ENCODE measurements at places on chromosomes 12 and 14.

DNA sequence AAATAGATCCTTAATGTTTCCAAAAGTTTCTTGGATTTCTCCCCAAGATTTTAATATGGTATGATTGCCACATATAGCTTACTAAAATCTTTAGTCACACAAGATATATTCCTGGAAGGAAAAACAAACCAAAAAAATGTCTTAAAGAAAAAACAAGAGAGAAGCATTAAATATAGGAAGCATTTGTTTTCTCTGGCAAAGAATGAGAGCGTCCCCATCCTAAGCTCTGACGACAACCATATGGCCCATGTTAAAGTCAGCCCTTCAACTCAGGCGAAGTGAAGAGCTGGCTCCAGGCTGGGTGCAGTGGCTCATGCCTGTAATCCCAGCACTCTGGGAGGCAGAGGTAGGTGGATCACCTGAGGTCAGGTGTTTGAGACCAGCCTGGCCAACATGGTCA is 35.6 kb downstream of the GCH1 start:
- no peak for DNase-seq

GRCh38 chr14:96362071-96362964 is 823 bp downstream of the ATG2B start:
- no peak for DNase-seq

- peak; percentile 53 for DNase-seq
These were observed 17.2 kb downstream of the REM2 start for GRCh38 chr14:22900081-22900799.

- no peak for DNase-seq
These were observed 15.3 kb downstream of the DYNC1H1 start for GRCh38 chr14:101979666-101980065.

DNA sequence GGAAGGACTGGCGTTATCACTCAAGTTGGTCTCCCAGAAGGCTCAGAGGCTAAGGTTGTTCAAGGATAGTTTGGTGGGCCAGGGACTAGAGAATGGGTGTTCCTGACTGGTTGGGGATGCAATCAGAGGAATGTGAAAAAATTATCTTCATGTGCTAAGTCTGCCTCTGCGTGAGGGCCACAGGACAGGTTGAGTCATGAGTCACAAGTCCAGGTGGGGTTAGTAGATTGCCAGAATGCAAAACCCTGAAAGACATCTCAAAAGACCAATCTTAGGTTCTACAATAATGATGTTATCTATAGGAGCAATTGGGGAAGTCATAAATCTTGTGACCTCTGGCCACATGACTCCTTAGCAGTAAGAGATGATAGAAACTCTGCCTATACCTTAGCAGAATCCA is 220.1 kb upstream of the EEA1 start:
- DNase-seq = no peak

DNA sequence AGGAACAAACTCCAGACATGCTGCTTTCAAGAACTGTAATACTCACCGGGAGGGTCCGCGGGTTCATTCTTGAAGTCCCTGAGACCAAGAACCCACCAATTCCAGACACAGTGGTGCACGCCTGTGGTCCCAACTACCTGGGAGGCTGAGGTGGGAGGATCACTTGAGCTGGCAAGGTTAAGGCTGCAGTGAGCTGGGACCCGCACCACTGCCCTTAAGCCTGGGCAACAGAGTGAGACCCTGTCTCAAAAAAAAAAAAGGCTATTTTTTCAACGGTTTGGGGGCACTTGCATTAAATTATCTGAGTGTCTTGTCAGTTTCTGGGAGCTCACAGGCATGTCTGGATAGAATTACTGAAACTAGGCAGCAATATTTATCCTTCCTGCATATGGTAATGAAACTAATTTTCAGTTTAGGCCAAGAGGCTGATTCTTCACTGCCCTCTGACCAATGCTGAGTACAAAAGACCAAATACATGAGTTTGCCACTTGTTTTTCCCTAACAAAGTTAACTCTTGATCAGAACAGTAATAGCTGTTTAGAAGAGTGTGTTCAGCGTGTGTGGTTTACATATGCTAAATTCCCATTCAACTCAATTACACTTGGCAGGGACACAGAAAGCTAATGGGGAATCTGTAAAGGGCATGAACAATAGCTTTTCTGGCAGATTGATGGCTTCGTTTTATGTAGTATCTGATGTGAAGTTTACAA is 65.8 kb upstream of the RASSF3 start:
- no peak for DNase-seq

DNA sequence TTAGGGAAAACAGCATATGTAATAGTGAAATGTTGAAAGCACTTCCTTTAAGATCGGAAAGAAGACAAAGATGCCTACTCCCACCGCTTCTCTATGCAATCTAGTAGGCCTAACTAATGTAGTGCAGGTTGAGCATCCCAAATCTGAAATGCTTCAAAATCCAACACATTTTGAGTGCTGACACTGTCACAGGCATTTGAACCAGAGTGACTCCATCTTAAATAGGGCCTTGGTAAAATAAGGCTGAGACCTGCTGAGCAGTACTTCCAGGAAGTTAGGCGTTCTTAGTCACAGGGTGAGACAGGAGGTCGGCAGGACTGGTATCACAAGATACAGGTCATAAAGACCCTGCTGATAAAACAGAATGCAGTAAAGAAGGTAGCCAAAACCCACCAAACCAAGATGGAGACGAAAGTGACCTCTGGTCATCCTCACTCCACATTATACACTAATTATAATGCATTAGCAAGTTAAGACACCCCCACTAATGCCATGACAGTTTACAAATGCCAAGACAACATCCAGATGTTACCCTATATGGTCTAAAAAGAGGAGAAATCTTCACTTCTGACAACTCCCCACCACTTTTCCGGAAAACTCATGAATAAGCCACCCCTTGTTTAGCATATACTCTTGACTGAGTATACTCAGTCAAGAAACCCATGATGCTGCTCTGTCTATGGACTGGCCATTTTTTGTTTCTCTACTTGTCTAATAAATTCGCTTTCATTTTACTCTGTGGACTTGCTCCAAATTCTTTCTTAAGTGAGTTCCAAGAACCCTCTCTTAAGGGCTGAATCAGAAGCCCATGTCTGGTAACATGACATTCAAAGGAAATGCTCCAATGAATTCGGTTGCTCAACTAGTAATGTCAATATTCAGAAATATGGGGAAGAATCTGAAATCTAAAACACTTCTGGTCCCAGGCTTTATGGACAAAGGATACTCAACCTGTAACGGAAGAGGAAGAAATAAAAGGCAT is 47.1 kb upstream of the MTERF2 start:
- DNase-seq = no peak

GRCh38 chr14:52902971-52903619 is 47.8 kb downstream of the FERMT2 start:
- no peak for DNase-seq

DNA sequence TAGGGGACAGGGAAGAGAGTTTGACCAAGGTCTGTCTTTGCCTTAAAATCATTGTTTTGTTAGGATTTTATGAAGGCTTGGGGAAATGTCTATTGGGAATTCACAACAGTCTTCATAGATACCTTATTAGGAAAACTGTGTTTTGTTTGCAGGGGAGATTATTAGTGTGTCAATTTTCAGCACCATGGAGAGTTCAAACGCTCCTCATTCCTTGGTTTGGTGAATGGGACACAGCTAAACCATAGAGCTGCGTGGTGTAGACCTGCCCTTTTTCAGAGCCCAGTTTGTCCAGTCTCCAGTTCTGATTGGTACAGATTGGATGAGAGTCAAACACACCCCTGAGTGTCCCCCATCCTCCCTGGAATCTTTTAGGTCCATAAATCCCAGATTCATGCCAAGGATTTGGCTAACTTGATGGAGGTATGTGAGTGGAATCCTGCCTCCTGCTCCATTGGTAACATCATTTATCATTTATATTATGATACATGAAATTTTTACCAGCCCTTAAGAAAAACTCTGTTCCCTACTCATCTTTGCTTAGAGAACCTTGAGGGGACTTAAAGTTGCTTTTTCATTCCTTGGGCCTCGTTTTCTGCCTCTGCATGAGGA is 12.0 kb downstream of the NGDN start:
- no peak for DNase-seq

DNA sequence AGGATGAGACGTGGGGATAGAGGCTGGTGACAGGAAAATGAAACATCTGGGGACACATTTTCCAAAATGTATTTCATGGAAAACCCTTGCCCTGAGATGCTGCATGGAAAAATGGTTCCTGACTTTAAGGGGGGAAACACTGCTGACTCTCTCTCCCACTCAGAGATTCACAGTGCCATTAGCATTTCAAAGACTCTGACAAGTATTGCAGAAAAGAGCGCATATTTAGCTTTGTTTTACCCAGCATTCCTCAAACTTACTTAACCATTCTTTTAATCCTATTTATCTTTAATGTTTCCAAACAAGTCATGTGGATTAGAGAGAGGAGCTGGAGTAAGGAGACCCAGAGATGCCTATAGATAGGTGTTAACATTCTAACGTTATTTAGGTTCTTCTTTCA is 141.8 kb upstream of the DYRK2 start:
- no peak for DNase-seq

- DNase-seq = no peak
These were observed 209.7 kb upstream of the ATP2B1 start for GRCh38 chr12:89918172-89918846.

GRCh38 chr12:524167-524951 is 64.6 kb downstream of the B4GALNT3 start:
- no peak for DNase-seq

GRCh38 chr14:89221109-89221810 is 195.8 kb downstream of the FOXN3 start:
- DNase-seq = peak; percentile 20

DNA sequence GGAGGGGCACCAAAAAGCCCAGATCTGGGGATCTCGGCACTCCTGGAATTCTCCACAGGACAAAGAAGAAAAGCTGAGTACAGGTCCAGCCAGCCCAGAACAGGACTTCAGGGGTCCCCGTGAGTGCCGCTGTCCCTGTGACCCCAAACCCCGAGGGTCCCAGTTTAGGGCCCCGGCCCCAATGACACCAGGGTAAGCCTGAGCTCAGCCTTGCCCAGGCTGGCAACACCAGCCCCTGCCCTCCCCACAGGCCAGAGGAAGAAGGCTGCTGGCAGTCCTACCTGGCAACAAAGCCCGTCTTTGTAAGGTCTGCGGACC is 1.8 kb downstream of the CDK2AP1 start:
- DNase-seq = no peak

DNA sequence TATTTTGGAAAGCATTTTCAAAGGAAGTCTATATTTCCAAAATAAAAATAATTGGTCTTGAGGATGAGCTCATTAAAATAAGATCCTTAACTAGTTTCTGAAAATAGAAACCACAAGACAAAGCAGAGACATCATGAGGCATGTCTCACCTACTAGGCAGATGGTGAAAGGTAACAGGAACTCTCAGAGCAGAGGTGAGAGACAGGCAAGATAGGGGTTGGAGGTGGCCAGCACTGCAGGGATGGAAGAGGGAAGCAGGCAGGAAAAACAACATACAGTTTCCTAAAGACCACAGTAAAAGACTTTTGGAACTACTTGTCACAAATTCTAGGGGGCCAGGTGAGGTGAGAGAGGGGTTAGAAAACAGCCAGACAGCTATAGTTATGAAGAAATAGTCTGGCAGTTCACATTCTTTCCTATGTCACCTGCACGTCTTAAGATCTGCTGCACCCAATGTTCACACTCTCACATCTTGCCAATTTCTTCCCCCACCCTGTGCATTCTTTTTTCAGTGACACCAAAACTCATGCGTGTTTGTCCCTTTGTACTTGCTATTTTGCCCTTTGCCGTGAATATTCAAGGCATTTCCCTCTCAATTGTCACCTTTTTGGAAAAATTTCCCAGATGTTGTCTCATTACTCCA is 341.7 kb upstream of the KITLG start:
- DNase-seq = no peak

- no peak for DNase-seq
These were observed 141.4 kb downstream of the MYRFL start for GRCh38 chr12:69966409-69966808.

GRCh38 chr12:115957686-115958290 is 319.7 kb downstream of the MED13L start:
- no peak for DNase-seq

DNA sequence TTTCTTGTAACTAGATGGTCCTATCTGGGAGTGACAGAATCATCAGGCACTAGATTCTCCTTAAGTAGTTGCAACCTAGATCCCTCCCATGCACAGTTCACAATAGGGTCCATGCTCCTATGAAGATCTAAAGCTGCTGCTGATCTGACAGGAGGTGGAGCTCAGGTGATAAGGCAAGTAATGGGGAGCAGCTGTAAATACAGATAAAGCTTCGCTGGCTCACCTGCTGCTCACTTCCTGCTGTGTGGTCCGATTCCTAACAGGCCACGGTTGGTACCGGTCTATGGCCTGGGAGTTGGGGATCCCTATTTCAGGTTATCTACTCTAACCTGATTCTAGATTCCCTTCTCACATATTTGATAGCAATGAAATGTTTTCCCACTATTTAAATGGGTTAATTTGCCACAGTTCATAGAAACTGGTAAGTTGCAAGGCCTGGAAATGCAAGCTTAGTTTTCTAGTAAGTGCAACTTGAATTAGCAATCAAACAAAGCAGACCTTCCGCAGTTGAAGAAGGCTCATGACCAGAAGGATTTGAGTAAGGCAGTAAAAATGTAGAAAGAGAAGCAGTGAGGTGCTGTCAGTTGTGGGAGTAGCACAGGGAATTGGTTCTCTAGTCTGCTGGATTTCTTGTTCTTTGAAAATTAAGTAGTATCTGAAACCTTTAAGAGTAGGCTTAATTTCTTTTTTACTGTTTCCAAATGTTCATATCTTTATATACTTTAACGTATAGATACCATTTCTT is 332.3 kb downstream of the EGLN3 start:
- no peak for DNase-seq

- DNase-seq = no peak
These were observed 31.3 kb downstream of the ABCD2 start for GRCh38 chr12:39588348-39588747.

DNA sequence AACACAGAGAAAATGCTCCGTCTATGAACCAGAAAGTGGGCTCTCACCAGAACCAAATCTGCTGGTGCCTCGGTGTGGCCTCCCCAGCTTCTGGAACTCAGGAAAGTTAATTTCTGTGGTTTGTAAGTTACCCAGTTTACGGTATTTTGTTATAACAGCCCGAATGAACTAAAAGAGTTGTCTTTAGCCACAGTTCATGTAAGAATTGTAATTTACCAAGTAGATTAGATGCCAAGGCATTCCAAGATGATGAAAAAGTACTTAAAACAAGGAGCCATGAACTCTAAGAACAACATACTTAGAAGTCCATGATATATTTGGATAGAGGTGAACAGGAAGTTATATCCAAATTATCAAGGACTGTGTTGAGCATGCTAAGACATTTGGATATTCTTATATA is 259.9 kb upstream of the GARIN6 start:
- DNase-seq = no peak

Measured in AG04450 (cell line).